ENCODE measurements at places on chromosomes 11 and 22.

GRCh38 chr11:65419772-65420481 lies 2.7 kb upstream of the NEAT1 start:
- DNase-seq: peak; percentile 91

DNA sequence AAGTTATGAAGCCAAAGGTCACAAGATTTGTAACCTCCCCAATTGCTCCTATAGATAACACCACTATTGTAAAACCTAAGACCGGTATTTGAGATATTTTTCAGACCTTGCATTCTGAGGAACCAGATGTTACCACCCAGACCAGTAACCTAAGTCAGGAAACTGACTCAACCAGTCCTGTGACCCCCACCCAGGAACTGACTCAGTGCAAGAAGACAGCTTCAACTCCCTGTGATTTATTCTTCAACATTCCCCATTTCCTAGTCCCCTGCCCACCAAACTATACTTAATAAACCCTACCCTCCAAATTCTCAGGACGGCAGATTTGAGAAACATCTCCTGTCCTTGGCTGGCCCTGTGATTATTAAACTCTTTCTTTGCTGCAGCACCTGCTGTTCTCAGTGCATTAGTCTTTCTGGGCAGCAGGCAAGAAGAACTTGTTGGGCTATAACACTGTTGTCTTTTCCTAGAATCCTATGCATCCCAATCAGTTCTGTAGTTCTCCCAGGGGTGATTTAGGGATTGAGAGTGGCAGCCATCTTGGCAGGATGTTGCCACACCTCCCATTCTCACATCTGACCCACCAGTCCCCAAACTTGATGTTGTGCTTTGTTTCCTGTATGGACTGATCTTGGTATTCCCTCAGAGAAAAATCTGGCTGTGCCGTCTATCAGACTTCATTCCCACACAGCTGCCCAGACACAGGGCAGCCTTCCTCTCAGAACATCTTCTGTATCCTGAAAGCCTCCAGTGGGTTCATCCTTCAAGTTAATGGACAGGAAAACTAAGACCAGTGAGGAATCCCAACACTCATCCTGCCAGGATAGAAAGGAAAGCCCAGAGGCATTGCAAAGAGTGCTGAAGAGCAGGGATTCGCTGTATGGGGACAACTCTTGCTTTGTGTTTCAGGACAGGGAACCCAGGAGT lies 104.0 kb downstream of the PDE2A start:
- no peak for DNase-seq

- DNase-seq: no peak
Observed at GRCh38 chr11:19525276-19525675, 187.4 kb upstream of the NAV2 start.

GRCh38 chr11:72787216-72788104 lies 6.4 kb downstream of the STARD10 start:
- DNase-seq: peak; percentile 88

GRCh38 chr11:93704237-93704636 lies 37.1 kb downstream of the TAF1D start:
- DNase-seq: no peak

Measured in KBM-7 (cell line).